ENCODE measurements at places on chromosomes 2 and 18.

DNA sequence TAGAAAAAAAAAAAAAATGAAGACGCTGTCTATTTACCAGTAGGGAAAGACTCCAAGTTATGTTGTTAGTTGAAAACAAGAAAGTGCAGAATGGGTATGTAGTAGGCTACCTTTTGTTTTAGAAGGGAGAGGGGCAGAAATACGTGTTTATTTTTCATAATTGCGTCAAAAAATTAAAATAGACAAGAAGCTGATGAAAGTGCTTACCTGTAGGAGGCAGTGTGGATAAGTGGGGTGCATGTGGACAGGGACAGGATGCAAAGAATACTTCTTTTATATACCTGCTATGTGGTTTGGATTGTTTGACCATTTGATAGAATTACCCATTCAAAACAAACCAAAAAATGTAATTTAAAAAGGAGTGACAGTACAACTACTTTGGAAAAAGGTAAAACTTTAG, 3.0 kb upstream of the GCG start:
- no peak for DNase-seq

GRCh38 chr2:69992310-69993047, 31.0 kb upstream of the ASPRV1 start:
- no peak for DNase-seq

GRCh38 chr2:183490914-183491313, 366.7 kb downstream of the NUP35 start:
- no peak for DNase-seq

DNA sequence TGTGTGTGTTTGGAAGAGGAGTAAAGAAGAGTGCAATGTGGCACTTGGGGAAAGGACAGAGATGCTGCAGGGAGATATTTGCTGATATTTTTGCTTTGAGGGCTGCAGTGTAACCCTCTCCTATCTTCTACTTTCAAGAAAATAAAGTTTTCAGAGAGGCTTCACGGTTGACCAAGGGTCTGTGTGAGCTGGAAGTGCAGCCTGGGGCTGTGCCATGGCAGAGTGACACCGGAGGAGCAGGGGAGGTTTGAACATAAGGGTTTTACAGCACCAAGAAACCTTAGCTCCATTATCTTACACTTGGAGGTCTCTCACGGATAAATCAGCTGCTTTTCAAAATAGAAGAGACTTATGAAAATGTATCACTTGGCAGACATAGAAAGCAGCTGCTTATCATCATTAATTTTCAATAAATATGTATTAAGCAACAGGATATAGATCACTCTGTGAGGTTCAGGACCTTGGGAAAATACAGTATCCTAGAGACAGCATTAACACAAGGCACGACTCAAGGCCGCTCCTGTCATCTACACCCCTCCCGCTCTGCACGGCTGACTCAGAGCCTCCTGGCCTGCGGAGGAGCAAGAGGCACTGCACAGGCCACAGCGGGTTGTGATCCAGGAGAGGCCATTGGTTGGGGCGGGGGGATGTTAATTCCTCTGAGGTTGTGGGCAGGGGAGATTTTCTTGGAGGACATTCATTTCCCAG, 127.8 kb downstream of the COPS8 start:
- no peak for DNase-seq

GRCh38 chr2:237432484-237433092, 18.6 kb upstream of the COL6A3 start:
- no peak for DNase-seq

- DNase-seq = no peak
These were observed 4.7 kb upstream of the GLS start for GRCh38 chr2:190875891-190876290.

DNA sequence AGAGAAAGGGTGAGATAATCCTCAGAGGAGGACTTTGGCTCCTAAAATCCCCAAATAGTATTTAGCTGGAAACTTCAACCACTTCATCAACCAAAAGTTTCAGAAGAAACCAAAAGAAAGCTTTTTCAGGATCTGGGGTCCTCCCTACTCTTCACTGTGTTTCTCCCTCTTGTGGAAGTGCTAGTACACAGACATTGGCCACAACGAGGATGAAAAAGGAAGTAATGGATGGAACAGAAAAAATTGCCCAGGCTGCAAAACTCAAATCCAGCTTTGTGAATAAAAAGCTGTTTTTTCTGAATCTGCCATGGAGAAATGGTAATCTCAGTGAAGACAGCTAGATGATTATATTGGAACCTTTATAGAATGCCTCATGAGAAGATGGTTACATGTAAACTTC, 4.0 kb downstream of the PID1 start:
- DNase-seq = no peak

DNA sequence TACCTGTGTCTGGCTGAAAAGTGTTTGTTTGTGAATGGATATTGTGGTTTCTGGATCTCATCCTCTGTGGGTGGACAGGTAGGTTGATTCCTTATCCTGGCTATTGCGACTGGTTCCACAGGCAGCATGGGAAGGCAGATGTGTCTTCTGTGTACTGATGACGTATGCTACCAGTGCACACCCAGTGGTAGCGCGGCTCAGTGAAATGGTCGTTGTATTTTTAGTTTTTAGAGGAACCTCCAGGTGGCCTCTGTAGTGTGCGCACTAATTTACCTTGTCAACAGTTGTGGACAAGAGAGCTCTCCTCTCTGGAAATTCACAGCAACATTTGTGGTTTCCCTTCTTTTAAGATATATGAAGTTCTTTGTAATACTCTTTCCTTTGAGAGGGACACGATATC, 52.5 kb downstream of the CCDC74A start:
- DNase-seq = no peak

DNA sequence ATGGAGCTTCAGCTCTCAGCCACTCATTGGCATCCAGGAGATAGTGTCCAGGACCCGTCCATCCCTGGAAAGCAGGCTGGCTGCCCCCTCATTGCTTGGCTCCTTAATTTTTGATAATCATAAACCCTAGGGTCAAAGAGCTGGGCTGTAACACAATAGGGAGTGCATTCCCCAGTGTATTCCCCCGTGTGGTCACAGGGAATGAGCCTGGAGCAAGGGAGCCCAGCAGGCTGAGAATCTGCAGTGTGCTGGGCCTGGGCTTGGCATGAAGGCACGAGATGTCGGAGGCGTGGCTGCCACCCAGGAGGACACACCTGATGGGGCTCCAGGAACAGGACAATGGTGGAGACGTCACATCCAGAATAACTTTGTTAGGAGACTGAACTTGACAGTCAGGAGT, 18.7 kb downstream of the TPRKB start:
- no peak for DNase-seq

DNA sequence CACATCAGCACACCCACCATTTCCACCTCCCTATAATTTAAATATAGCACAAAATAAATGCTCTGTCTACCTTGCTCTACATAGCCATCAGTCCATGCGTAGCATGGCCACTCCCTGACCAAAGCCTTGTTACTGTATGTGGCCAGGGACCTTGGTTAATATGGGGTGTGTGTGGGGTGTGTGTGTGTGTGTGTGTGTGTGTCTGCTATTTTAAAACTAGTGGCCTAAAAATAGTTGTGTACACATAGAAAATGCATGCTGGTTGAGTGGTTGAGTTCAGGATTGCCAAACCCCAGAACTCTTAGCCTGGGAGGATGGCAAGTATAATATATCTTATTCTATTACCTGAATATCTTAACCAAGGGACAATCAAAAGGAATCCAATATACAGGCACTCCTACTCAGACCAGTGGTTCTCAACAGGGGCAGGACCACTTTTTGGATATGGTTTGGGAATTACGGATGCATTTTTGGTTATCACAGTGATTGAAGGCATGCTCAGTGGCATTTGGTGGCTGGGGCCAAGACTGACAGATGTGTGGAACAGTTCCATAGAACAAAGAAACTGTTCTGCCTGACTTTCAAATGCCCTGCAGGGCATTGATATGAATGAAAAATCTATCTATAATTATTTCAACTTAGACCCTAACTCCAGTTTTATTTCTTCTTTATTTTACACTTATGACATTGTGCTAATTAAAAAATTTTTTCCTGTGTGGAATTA, 72.3 kb upstream of the PSME4 start:
- no peak for DNase-seq

- DNase-seq = peak; percentile 20
These were observed 67.3 kb downstream of the LIPG start for GRCh38 chr18:49628881-49629795.

Data from amygdala (tissue), 56 donors.